Naive B cell (primary cell): ENCODE measurements at places on chromosomes 4 and X. TPM values are rescaled to one million over a fixed set of nuclear protein-coding genes. Genes with fewer than 3 reads are reported as not detected.

RHOH gene
- 458 TPM for polyA plus RNA-seq

- DNase-seq = no peak
Measured at GRCh38 chrX:82912382-82912781, 595.7 kb upstream of the POU3F4 start.

GRCh38 chrX:154459832-154460231 lies 1.8 kb downstream of the PLXNA3 start:
- DNase-seq = no peak

GRCh38 chr4:27088491-27088890 lies 227.8 kb downstream of the STIM2 start:
- no peak for DNase-seq

DCLK2 gene
- 3.4 TPM for polyA plus RNA-seq

- DNase-seq = no peak
Measured at GRCh38 chr4:68476191-68476590, 28.9 kb downstream of the TMPRSS11E start.

MAGEA11 gene
- polyA plus RNA-seq = not detected

DNA sequence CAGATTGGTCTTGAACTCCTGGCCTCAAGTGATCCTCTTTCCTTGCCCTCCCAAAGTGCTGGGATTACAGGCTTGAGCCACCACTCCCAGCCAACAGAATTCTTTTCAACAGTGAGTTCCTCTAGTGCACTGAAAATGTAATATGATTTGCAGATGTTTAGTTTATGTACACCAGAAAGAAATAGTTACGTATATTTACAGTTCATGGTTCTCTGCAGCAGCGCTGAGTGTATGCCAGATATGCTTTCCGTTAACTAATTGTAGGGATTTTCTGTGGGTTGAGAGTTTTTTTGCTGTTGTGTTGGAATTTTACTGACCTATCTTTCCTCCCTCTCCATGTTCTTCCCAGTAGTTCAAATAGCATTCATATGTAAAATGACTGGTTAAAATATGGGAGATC lies 44.0 kb downstream of the GAB1 start:
- no peak for DNase-seq

DNA sequence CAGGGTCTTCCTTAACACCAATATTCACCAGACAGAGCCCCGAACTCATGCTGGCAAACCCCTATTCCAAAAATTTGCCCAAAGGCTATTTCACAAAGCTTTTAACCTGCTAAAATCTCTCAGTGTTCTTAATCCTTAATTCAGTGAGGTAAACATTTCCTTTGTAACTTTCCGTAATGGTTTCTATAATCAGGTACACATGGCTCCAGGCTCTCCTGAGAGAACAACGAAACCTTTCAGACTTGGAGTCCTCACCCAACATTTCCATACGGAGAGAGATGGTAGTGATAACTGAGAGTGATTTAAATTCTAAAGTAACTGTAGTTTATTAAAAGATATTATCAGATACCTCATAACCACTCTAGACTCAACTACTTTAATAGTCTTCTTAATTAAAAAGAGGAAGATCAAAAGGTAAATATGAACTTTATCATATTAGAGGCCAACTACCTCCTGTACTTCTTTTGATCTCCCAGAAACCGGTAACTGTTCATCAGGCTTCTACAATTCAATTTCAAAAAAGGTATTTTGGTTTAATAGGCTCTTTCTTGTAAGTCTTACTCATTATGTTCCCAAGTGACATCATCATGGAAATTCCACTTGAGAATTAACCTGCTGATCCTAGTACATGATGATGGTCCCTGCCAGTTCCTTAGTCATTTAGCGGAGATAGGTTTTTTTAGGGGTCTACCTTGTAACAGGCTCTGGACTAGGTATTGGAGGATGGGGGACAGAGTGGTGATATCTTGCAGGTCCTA lies 91.4 kb upstream of the UCP1 start:
- no peak for DNase-seq

LEF1 gene
- 6.0 TPM for polyA plus RNA-seq

DUSP9 gene
- polyA plus RNA-seq = not detected

DNA sequence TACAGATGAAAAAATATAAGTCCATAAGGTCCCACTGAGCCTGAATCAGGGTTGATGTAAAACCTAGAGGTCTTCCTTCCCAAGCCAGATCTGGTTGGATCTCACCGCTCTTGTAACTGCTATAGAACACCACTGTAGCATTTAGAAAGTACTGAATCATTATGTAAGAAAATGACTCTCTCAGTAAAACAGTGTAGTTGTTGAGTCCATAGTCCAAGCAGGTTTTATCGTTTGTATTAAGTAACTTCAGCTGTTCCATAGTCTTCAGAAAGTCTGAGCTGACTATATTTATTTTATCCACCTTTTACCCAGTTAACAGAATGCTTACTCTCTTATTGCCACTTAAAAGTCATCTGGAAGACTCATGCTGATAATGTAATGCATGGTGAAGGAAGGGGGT lies 82.2 kb downstream of the POLA1 start:
- DNase-seq = no peak

BANK1 gene
- polyA plus RNA-seq = 648 TPM

- no peak for DNase-seq
Measured at GRCh38 chrX:47293106-47293505, 60.3 kb downstream of the USP11 start.

PPP1R2C gene
- polyA plus RNA-seq = not detected

S100G gene
- polyA plus RNA-seq = not detected

DNA sequence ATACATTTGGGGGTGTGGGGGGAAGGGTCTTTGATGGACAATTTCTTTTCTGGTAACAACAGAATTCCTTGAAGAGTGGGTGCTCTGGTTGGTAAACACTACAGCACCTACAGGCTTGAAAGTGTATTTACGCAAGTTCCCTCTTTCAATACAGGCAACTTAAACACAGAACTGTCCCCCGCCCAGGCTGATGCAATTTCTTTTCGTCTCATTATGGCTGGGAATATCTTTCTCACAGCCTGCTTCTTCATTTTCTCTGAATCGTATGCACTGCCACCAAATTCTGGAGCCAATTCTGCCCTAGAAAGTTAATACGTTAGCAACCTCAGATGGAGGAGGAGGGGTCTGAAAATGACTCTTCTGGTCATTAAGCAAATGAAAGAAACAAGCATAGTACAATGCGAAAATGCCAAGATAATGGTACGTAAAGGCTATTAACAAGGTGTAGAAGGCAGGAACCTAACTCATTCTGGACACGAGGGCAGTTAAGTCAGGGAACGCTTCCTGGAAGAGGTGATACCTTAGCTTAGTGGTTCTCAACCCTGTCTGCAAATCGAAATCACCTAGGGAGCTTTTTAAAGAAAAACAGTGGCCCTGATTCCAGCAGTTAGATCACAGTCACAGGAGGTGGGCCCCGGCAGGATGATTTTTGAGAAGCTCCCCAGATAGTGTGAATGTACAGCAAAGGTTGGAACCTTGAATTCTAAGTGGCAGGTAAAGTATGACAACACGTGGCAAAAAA lies 1.0 kb downstream of the AGA start:
- DNase-seq = peak; percentile 27

UBE2D3 gene
- 432 TPM for polyA plus RNA-seq

CXorf49 gene
- polyA plus RNA-seq = not detected

DNA sequence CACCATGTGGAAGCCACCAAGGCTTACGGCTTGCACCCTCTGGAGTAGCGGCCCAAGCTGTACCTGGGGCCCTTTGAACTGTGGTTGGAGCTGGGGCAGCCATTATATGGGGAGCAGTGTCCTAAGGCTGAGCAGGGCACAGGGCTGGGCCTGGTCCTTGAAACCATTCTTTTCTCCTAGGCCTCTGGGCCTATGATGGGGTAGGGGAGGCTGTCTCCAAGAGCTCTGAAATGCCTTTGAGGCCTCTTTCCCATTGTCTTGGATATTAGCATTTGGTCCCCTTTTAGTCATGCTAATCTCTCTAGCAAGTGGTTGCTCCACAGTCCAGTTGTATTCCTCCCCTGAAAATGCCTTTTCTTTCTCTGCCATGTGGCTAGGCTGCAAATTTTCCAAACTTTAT lies 96.4 kb upstream of the ARX start:
- no peak for DNase-seq

ADGRG2 gene
- not detected for polyA plus RNA-seq

GAGE12H gene
- not detected for polyA plus RNA-seq

DNA sequence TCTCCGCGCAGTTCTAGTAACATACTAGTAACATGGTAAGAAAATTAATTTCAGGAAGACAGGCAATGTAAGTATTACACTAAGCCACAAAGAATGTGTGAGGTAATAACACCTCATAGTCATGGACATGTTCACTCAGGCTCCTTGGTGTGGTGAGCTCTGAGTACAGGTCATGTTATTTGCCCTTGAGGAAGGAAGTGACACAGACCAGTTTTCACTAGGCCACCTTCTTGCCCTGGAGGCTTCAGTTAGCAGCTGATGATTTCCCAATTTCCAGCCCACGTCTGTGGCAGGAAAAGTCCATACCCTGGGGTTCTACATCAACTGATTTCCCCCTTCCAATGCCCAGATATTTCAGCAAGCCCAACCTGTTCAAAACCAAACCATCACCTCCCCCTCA lies 6.7 kb downstream of the APOO start:
- no peak for DNase-seq

- DNase-seq = no peak
Measured at GRCh38 chr4:1074077-1074476, 39.3 kb downstream of the RNF212 start.

- DNase-seq = peak; percentile 5
Measured at GRCh38 chrX:151680805-151681204, 14.5 kb upstream of the PRRG3 start.

GSX2 gene
- not detected for polyA plus RNA-seq

ATOH1 gene
- not detected for polyA plus RNA-seq

DNA sequence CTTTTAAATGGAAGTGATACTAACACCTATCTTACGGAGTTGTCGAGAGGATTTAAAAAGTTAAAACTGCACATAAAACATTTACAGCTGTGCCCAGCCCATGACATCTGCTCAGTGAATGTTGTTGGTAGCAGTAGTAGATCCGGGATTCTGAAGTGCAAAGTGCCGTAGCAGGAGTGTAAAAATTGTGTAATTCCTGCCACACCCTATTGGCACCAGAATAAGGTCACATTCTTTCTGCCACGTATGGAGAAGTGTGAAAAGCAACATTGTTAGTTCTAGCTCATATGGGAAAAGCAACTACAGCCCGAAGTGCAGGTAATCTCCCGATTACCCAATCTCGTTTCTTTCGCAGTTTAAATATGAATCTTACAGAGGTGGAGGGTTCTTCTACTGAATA lies 31.2 kb downstream of the PRIMPOL start:
- DNase-seq = no peak

DNA sequence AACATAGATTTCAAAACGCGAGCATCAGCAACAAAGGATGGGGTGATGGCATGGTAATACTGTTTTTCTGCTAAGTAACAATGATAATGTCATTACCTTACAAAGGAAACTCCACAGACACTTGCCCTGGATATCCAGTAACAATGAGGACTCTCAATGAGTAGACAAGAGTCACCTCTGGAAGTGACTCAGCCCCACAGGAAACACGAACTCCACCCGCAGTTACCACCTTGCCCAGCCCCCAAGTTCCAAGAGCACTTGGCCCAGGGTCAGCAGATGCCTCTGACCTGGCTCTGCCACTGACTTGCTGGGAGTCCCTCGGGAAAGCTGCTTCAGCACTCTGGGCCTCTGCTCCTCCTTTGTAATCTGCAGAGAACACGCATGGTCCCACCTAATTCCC lies 110.3 kb upstream of the MAP3K15 start:
- no peak for DNase-seq

GRCh38 chr4:110009550-110009949 lies 96.9 kb downstream of the EGF start:
- DNase-seq = no peak

- no peak for DNase-seq
Measured at GRCh38 chrX:41029332-41029731, 55.9 kb upstream of the USP9X start.

DNA sequence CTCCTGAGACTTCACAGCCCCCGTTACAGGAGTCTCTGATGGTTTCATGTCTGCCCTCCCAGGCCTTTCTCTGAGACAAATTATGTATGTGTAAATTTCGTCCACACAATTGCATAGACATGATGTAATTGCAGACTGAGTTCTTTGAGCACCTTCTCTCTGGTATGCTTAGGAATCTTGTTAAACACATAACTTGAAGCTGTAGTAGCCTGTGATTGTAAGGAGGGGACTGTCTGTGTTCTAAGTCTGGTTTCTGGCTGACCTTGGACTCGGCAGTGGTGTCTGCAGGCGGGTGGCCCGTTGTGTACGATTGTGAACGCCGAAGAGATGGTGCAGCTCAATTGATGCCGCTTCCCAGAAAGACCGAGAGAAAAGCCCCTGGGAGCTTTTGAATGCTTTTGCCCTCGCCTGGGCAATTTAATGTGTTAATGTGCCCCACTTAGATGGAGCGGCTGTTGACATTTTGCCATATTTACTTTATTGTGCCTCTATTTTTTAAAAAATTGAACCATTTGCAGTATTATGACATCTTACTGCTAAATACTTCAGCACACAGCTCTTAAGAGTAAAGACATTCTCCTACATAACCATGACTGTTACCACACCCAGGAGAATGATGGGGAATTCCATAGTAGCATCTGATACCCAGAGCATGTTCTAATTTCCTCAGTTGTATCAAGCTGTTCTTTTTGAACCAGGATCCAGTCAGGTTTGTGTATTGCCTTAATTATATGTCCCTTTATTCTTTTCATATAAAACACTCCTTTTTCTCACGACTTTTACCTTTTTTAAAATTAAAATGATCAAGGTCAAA lies 58.4 kb upstream of the TADA2B start:
- DNase-seq = no peak

MAOA gene
- polyA plus RNA-seq = not detected

DNA sequence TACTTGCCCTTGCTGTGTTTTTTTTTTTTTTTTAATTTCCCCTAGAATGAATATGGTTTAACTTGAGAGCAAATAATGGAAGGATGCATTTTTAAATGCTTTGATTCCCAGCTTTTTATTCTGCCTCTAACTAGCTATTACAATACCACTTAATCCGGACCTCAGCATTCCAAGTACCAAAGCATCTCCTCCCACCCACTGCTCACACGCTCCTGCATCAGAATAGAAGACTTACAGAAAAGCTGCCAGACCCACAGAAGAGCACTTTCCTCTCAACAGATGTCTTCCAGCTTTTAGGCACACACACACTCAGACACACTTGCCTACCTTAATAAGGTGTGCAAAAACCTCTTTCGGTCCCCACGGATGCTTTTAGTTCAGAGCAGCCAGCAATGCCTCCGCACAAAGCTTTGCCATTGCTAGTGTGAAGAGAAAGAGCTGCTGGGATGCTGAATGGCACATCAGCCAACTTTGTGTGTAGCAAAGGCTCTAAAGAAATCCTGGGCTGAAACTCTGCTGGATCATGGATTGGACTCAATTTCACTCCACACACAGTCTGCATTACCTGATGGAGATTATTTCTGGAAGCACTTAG lies 1056.2 kb downstream of the DMD start:
- no peak for DNase-seq

- DNase-seq = no peak
Measured at GRCh38 chrX:154793084-154793795, 12.0 kb downstream of the MPP1 start.

DNA sequence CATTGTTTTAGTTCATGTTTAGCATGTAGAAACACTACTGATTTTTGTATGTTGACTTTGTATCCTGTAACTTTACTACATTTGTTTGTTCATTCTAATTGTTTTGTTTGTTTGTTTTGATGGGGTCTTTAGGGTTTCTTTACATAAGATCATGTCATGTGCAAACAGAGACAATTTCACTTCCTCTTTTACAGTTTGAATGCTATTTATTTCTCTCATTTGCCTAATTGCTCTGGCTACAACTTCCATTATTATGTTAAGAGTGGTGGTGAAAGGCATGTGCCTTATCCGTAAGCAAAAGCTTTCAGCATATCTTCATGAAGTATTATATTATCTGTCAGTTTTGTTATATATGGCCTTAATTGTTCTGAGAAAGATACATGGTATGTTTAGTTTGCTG lies 571.1 kb downstream of the PCDH7 start:
- no peak for DNase-seq
